ENCODE measurements at places on chromosomes 4 and X. TPM values are rescaled to one million over a fixed set of nuclear protein-coding genes. Genes with fewer than 3 reads are reported as not detected.

DNA sequence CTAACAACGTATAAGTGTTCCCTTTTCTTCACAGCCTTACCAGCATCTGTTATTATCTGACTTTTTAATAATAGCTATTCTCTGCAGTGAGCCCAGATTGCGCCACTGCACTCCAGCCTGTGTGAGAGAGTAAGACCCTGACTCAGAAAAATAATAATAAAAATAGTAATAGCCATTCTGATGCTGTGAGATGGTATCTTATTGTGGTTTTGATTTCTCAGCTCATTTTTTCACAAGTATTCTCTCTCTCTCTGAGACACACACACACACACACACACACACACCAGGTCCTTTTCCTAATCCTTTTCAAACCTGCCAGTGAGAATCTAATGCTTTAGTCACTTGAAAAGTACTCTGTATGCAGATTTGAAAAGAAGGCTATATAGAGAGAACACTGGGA lies 89.8 kb downstream of the CHIC2 start:
- no peak overlapping the region for H3K27ac ChIP-seq
- H3K4me1 ChIP-seq: no peaks in the 10 kb centered on the region
- H3K4me3 ChIP-seq: no peak overlapping the region
- H3K27me3 ChIP-seq: no peaks in the 10 kb centered on the region
- no peak for DNase-seq

- no peaks in the 10 kb centered on the region for H3K27me3 ChIP-seq
- no peak for DNase-seq
- no peaks in the 10 kb centered on the region for H3K36me3 ChIP-seq
- 0 out of 2 replicates have a peak, but pooled peaks cover 4% of the 10 kb centered on the region for H3K4me1 ChIP-seq
Observed at GRCh38 chrX:15576019-15576418, 24.7 kb downstream of the ACE2 start.

- no peak overlapping the region for H3K27ac ChIP-seq
- no peaks in the 10 kb centered on the region for H3K36me3 ChIP-seq
- no peak for DNase-seq
- H3K4me1 ChIP-seq: peaks cover 5% of the 10 kb centered on the region
Observed at GRCh38 chrX:65841263-65841662, 173.8 kb downstream of the MSN start.

DNA sequence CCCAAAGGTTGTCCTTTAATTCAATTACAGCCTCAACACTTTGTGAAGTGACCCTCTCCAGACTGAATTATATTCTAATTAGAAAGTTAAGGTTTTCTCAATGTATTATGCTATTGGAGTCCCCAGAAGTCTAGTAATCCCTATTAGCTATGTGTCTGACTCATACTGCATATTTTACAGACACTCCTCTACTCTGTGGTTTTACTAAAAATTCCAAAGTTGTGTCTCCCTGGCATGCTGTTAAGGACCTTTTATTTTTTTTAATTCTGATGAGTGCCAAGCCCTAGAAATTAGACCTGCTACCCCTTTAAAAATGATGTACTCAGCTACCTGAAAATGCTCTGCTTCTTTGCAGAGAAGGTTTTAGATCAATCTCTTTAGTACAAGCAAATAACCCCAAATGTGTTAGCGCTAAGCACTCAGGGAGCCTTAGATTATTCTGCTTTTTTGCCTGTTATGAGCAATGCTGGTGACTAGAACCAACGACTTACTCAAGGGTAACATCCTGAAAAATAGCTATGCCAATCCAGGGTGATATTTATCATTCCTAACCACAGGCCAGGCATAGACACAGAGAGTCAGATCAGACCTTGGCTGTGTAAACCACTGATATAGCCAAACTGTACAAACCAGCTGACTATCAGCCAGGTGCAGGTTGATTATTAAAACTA lies 26.1 kb upstream of the CXCL13 start:
- H3K4me3 ChIP-seq: no peak overlapping the region
- DNase-seq: peak; percentile 27
- H3K36me3 ChIP-seq: no peaks in the 10 kb centered on the region

GRCh38 chrX:12993826-12994225 lies 18.9 kb downstream of the TMSB4X start:
- no peaks in the 10 kb centered on the region for H3K36me3 ChIP-seq
- no peak for DNase-seq
- H3K27ac ChIP-seq: peak overlapping the region; percentile 29
- peaks cover 26% of the 10 kb centered on the region for H3K4me1 ChIP-seq
- no peaks in the 10 kb centered on the region for H3K27me3 ChIP-seq

DNA sequence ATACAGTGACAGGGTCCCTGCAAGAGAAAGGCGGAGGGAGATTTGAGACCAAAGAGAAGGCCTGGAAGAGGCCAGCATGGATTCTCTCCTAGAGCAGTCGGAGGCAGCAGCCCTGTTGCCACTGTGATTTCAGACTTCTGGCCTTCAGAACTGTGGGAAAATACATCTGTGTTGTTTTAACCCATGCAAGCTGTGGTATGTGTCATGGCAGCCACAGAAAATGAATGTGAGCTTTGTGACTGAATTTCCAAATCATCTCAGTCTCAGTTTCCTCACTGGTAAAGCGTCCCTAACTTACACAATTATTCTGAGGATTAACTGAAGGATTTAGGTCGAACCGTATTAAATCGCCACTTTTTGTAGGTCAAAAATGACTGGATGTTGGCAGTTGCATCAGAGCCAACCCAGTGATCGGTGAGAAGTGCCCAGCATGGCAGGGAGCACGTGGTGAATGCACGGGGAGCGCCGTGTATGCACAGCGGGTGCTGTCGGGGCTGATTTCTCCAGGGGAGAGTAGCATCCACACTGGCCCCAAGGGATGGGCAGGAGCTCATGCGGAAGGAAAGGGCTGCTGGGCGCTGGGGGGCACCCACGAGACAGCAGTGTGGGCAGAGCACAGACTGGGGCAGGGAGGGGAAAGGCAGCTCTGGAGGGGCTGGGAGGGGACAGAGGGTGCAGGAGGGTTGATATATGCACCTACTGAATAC lies 23.8 kb upstream of the NSG1 start:
- no peak overlapping the region for H3K4me3 ChIP-seq
- H3K4me1 ChIP-seq: no peaks in the 10 kb centered on the region
- H3K27me3 ChIP-seq: peaks cover 27% of the 10 kb centered on the region
- H3K27ac ChIP-seq: no peak overlapping the region
- H3K36me3 ChIP-seq: no peaks in the 10 kb centered on the region

DNA sequence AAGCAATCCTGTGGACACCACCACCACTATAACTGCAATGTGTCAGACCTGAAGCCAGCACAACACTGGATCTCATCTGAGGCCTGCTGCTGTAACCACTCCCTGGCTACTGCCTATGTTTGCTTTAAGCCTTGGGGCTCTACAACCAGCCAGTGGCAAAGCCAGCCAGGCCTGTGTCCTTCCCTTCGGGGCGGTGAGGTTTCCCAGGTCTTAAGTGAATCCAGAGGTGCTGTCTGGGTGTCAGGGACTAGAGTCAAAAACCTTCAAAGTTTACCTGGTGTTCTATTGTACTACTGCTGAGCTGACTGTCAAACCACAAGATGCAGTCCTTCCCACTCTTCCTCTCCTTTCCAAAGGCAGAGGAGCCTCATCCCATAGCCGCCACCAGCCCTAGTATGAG lies 750.5 kb downstream of the FAM133A start:
- DNase-seq: no peak
- H3K4me3 ChIP-seq: no peak overlapping the region
- H3K36me3 ChIP-seq: no peaks in the 10 kb centered on the region
- H3K27me3 ChIP-seq: no peaks in the 10 kb centered on the region

GRCh38 chr4:9703391-9703790 lies 78.0 kb upstream of the DRD5 start:
- DNase-seq: peak; percentile 51
- H3K27ac ChIP-seq: no peak overlapping the region
- H3K4me1 ChIP-seq: no peaks in the 10 kb centered on the region
- H3K4me3 ChIP-seq: no peak overlapping the region
- no peaks in the 10 kb centered on the region for H3K36me3 ChIP-seq

- H3K4me1 ChIP-seq: no peaks in the 10 kb centered on the region
- DNase-seq: no peak
- H3K27me3 ChIP-seq: no peaks in the 10 kb centered on the region
- no peak overlapping the region for H3K27ac ChIP-seq
Observed at GRCh38 chrX:48890296-48890925, 7.2 kb downstream of the TIMM17B start.

DNA sequence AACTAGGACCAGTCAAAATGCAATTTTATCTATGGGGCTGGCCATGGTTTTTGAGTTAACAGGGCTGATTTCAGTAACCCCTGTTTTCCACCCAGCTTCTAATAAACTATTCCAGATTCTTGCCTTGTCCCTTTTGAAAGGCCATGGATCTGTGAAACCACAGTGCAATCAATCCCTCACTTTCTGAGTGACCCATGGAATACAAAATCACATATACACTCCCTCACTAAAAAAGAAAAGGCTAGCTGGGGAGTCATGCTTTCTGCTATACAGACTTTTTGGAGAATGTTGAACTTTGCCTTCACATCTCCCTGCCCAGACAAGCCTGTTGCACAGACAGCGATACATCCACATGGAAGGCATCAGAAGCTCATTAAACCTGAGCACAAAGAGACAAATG lies 47.9 kb downstream of the MAD2L1 start:
- H3K4me1 ChIP-seq: no peaks in the 10 kb centered on the region
- H3K4me3 ChIP-seq: no peak overlapping the region
- no peak overlapping the region for H3K27ac ChIP-seq

DNA sequence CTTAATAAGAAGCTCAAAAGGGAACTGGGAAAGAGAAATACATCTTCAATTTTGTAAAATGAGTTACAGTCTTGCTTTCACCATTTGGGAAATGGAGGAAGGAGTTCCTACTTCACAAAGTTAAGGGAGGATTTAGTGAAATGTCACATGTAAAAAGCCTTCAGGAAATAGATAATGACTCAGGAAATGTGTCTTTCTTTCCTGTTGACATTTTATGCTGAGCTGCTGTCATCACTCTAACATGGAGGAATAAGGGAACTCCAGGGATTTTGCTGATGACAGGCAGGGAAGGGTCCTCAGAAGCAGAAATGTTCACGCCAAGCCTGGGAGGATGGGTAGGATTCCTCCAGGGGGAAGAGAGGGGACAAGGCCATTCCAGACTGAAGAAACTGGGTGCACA lies 251.1 kb downstream of the USP46 start:
- H3K4me1 ChIP-seq: no peaks in the 10 kb centered on the region
- no peak overlapping the region for H3K4me3 ChIP-seq
- no peak overlapping the region for H3K27ac ChIP-seq
- no peaks in the 10 kb centered on the region for H3K36me3 ChIP-seq

DNA sequence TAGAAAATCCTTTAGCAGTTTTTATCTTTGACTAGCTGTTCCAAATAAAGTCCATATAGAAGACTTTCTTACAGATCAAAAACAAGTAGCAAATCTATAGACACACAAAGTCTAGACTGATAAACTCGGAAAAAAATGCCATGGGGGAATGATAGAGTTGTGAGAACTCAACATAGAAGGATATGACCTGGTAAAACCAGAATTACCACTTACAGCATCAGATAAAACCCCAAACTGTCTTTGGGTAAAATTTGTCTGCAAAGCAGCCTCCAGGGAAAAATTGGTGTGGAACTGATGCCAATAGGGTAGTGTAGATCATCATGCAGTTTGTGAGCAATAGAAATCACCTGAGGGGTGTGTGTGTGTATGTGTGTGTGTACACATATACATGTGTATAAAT lies 579.1 kb downstream of the SPOCK3 start:
- DNase-seq: no peak
- no peak overlapping the region for H3K27ac ChIP-seq
- no peaks in the 10 kb centered on the region for H3K4me1 ChIP-seq
- H3K27me3 ChIP-seq: no peaks in the 10 kb centered on the region

DNA sequence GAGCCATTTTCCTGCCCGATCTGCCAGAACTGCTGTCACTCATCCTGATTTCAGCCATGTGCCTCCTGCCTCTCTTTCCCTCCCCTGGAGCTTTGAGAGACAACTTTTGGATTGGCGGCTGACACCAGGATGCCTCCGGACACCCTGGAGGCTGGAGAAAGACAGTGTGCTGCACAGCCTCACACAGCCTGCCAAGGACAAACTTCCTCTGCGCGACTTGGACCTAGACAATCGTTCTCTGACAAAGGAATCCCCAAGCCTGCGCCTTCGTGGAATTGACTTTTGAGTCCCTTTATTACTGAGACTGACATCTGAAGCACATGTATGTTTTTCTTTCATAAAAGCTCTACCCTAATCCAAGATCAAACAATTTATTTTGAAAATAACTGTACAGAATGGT lies 10.8 kb upstream of the LDB2 start:
- H3K27me3 ChIP-seq: no peaks in the 10 kb centered on the region
- no peak overlapping the region for H3K4me3 ChIP-seq
- no peak overlapping the region for H3K27ac ChIP-seq
- no peak for DNase-seq
- no peaks in the 10 kb centered on the region for H3K4me1 ChIP-seq

DNA sequence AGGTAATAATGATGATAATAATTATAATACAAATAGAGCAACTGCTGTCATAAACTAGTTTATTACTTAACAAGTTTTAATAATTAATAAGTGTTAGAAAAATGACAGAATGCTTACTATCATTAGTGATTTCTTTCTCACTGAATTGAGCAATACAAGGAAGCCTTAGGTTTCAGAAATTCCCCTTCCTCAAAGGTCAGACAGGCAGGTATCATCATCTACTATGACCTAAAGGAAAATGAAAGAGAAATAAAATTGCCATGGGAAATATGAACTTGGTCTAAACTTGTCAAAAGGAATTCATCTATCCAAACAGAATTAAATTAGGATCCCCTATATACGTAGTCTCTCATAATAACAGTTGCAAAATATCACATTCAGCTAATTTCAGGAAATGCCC lies 56.3 kb upstream of the SLC7A11 start:
- H3K27me3 ChIP-seq: no peaks in the 10 kb centered on the region
- no peak overlapping the region for H3K4me3 ChIP-seq

- H3K4me1 ChIP-seq: no peaks in the 10 kb centered on the region
- DNase-seq: no peak
- no peak overlapping the region for H3K27ac ChIP-seq
- H3K36me3 ChIP-seq: no peaks in the 10 kb centered on the region
- H3K27me3 ChIP-seq: no peaks in the 10 kb centered on the region
- H3K4me3 ChIP-seq: no peak overlapping the region
Observed at GRCh38 chrX:136827026-136827425, 46.3 kb upstream of the ARHGEF6 start.

DNA sequence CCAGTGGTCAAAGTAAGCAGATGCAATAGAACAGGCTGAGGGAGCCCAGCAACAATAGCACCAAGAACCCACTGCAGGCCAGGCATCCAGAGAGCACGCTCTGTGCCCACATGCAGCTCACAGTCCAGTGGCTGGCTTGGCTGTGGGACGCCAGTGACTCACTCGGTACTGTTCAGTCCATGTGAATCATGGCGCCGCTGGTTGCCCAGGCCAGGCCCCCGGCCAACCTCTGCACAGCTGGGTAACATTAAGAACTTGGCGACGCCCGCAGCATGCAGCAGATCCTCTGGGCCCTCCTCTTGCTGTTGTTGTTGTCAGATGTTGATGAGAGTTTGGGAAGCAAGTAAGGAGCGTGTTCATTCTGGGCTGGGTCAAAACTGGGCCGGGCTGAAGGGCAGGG lies 60.5 kb downstream of the MSX1 start:
- no peaks in the 10 kb centered on the region for H3K4me1 ChIP-seq
- H3K27me3 ChIP-seq: peaks cover 26% of the 10 kb centered on the region
- H3K4me3 ChIP-seq: no peak overlapping the region
- DNase-seq: no peak
- no peak overlapping the region for H3K27ac ChIP-seq

The ARMCX2 gene
- total RNA-seq: 5.2 TPM

The SOWAHD gene
- total RNA-seq: 1.4 TPM

The CLTRN gene
- 2.7 TPM for total RNA-seq

The MAGEC2 gene
- total RNA-seq: not detected

The TEX13B gene
- total RNA-seq: not detected

Measured in PC-9 (cell line).